ENCODE measurements at places on chromosomes 1 and 21.
A peak's percentile ranks its signal among the peaks of the same experiment; 100 is the strongest.

- DNase-seq: no peak
Measured at GRCh38 chr1:157369808-157370521, 182.3 kb downstream of the FCRL5 start.

DNA sequence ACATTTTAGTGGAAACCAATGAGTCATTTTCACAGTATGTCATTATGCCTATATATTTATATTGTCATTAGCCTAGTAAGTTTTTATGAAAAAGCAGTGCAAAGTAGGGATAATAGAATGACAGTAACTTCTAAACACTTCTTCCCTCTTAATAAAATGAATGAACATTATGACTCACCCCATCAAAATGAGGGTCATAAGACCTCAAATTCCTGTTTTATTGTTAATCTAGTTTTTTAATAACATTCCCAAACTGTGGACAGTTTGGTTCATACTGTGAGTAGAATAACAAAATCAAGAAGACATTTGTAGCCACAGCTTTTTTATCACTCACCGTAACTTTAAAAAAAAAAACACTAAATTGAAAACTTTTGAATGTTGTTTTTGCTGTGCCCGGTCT lies 160.5 kb downstream of the LRRC40 start:
- no peak for DNase-seq

GRCh38 chr1:193747579-193747978 lies 561.2 kb upstream of the B3GALT2 start:
- DNase-seq: no peak

DNA sequence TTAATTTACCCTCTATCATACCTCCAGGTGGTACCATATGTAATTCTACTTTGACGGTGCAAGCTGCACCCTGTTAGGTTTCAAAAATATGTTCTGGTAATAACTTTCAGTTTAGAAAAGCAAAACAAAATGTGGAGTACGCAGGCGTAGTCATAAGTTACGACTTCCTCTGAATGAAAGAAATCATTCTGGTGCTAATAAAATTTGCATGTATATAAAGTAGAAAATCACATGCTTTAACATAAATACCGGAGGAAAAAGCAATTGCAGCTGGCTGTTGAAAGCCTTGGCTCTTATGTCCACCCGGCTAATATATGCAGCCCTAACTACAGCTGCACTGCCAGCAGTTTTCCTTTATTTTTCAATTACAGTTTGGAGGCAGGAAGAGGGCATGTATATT lies 65.2 kb upstream of the TMPRSS15 start:
- DNase-seq: no peak

- no peak for DNase-seq
Measured at GRCh38 chr1:47201179-47201578, 11.3 kb upstream of the PDZK1IP1 start.

- no peak for DNase-seq
Measured at GRCh38 chr1:231359113-231359512, 21.0 kb downstream of the SPRTN start.

DNA sequence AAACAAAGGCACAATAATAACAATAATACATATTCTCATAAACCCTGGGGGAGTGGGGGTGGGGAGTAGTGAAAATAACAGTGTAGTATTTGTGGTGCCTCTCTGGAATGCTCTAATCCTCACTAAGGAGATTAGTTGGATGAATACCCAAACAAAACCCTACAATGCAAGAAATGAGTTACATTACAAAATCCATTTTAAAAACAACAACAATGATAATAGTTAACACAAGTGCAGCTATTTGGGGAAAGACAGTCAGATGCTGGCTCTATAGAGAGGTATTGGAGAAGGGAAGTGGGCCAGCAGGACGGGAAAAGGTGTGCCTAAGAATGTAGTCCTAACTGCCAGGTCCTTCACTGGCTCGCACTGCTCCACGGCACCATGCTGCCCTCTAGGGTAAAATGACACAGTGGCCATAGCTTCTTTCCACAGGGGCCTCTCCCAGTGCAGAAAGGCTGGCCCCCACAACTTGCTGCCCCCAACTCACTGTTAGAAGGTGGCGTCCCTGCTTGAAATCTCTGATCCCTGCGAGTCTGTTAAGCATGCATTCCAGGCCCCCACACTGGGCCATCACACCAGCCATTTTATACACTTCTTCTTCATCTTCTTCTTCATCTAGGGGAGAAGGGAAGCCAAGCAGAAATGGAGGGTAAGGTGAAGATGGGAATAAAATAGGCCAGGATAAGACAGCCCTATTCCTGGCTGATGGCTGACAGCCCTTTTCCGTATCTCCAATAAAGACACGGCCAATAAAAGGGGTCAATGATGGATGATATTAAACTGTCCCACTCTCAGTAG lies 113.8 kb downstream of the UBR4 start:
- DNase-seq: no peak

DNA sequence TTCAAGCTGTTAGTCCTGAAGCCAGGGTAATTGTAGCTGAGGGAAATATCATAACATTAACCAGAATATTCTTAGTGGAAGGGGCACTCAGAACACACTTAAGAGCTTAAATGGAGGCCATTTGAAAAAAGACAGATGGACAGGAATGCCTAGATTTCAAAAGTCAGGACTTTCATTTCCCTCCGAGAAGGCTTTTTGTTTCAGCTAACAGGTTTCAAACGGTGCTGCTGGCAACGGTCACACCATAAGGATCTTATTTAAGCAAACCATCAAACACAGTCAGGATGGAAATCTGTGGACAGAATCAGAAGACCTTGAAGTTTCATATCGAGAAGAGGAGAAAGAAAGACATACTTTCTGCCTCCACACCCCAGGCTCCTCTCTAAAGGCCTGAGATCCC lies 70.1 kb downstream of the SLC66A1 start:
- DNase-seq: no peak

DNA sequence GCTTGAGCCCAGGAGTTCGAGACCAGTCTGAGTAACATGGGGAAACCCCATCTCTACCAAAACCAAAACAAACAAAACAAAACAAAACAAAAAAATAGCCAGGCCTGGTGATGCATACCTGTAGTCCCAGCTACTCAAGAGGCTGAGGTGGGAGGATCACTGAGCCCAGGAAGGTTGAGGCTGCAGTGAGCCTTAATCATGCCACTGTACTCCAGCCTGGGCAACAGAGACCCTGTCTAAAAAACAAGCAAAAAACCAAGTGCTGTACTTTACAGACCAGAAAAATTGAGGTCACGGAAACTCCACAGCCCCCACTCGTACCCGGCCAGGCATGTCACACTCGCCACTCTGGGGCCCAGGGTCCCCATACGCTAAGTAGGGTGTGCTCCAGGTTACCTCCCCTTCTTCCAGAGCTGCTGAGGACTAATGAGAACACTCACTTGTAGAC lies 22.9 kb downstream of the ATP2B4 start:
- no peak for DNase-seq

GRCh38 chr21:42829954-42830353 lies 49.4 kb downstream of the WDR4 start:
- DNase-seq: no peak

DNA sequence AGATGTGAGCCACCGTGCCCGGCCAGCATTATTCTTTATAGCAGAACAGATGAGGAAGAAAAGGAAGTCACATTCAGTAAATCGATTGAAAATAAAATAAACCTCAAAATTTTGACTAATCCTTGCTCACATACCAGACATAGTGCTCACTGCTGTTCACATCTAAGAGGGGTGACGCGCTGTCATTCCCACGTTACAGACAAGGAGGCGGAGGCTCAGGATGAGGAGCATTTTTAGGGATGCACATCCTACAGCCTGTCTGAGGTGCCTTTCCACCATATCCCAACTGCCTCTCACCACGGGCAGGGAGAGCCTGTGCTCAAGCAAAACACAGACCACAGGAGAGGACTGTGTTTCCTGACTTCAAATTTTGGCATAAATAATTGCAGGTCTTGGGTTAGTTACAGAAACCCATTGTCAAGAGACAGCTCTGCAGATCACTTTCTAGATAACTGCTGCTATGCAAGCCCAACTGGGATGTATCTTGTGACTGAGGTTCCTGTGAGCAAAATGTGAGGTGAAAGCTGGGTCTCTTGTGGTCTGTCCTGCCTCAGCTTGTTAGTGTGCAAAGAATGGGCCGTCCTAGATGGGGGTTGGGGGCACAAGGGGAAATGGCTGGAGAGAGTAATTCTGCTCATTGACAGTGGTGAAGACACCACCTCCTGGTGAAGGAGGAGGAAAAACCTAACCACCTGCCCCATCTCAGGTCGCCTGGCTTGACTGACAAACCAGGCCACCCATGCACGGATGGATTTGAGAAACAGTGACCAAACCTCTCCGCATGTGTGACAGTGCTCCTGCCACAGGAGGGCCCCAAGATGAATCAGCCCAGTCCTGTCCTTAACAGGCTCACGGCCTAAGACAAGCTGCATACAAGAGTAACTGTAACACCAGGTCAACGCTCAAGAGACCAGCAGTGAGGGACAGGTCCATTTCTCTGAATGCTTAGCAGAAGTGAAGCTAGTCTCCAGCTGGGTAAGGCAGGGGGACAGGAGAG lies 8.2 kb downstream of the TNN start:
- DNase-seq: no peak

DNA sequence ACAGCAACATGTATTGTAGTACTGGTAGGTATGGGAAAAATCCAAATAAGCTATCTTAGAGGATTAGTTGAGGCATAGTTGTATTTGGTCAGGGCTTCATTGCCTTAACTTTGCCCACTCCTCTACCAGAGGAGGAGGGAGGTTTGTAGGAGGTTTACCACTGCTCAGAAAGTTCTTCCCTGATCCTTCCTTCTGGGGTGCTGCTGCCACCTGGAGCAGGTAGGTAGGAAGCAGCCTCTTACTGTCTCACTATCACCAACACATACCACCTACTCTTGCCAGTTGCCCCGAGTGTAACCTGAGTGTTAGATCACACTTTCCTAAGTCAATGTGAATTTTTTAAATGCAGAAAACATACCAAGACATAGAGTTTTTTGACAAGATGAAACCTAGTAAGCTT lies 24.1 kb upstream of the ZSWIM5 start:
- no peak for DNase-seq

GRCh38 chr1:119853155-119853554 lies 41.9 kb upstream of the REG4 start:
- no peak for DNase-seq

DNA sequence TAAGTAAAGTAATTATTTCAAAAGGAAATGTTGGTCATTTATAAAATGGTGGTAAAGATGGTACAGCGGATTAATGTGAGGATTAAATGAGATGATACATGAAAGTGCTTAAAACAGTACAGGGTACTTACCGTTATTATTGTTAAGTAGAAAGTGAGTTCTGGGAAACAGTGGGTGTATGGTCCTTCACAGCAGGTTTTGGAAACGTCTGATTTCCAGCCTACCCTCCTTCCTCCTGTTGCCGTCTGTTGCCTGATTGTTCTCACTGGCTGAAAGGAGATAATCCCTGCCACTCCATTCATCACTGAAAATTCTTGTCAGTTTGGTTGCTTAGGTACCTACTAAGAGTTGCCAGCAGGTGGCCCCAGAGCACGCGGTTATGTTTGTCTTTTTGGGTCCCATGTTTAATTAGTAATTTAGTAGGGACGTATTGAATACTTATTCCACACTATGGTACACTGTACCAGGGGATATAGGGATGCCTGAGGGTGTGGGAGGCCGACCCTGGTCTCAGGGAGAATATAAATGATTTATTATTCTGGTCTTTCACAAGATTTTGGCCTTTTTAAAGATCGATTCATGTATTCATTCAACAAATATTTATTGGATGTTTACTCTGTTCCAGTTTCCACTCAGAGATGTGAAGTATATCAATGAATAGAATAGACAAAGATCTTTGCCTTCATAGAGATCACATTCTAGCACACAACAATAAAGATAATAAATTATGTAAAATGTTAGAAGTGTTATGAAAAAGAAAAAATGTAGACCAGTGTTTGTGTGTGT lies 30.8 kb upstream of the RPTN start:
- DNase-seq: peak; percentile 25

DNA sequence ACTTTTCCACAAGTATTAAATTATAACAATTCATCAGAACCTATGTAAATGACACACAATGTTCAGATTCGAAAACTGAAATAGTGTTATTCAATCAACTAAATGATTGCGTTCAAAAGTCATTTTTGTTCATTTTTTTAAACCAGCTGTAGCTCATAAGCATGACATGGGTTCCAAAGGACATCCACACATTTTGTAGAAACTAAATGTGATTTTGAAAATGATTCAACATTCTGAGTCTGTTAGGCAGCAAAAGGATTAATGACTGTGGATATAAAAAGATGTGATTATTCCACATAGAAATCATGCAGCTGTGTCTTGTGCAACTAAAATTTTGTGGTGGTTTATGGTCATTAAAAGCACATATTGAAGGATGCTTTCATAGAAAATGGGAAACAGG lies 204.5 kb downstream of the BRINP3 start:
- DNase-seq: no peak

GRCh38 chr1:31063631-31064030 lies 1.9 kb downstream of the PUM1 start:
- no peak for DNase-seq

DNA sequence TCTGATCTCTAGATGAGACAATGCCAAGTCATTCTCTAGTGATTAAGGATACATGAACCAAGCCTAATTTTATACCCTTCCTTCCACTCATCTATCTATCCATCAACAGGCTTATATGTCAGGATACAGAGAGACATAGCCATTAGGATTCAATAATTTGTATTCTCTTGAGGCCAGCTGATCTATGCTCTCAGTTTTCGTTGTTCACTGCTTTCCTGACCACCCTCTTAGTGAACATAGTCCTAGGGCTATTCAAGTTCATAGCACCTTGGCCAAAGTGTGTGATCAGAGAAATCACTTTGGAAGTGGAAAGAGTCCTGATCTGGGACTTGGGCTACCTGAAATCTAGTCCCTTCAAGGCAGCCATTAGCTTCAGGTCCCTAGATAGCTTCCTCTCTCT lies 4.2 kb upstream of the KPRP start:
- DNase-seq: no peak

- DNase-seq: no peak
Measured at GRCh38 chr1:101307985-101308689, 71.3 kb downstream of the S1PR1 start.

DNA sequence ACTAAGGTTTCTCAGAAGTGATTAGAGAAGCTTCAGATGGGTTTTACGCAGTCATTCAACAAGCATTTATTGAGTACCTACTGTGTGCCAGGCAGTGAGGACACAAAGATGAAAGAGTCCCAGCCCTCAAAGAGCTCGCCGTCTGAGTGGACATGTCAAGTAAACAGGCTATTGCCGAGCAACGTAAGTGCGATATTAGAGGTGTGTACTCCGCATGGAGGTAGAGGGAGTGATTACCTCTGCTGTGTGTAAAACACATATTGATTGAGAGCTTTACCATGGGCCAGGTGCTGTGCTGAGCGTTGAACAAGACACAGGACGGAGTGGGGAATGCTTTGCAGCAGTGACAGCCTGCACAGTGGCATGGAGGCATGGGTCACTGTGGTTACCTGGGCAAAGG lies 49.5 kb upstream of the GPR37L1 start:
- DNase-seq: no peak

Measured in effector CD8-positive, alpha-beta T cell (primary cell).